A549 (cell line): ENCODE measurements at places on chromosomes 11 and 22.
A peak's percentile ranks its signal among the peaks of the same experiment; 100 is the strongest.

DNA sequence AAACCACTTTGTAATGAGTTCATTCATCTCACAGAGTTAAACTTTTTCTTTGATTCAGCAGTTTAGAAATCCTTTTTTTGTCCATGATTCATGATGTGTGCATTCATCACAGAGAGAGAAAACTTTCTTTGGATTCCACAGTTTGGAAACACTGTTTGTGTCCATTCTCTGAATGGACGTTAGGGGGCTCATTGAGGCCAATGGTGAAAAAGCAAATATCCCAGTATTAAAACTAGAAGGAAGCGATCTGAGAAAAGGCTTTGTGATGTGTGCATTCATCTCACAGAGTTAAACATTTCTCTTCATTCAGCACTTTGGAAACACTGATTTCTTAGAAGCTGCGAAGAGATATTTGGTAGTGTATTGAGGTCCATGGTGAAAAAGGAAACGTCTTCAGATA lies 155.6 kb upstream of the TRIM48 start:
- DNase-seq, result no peak

DNA sequence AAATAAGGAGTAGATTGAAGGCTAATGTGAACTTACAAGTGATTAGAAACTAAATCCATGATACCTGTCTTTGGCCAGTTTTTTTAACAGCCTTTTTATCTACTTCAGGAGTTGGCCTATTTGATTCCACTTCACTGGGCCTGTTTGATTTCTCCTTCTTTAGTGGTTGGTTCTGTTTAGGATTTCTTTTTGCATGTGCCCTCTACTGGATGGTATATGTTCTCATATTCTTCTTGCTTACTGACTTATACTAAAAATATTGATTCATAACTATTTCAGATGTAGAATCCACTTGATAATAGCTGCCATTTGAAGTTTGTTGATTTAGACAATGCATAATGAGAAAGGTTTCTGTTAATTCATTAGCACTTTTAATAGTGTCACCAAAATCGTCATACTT lies 53.9 kb downstream of the USP47 start:
- no peak for DNase-seq

DNA sequence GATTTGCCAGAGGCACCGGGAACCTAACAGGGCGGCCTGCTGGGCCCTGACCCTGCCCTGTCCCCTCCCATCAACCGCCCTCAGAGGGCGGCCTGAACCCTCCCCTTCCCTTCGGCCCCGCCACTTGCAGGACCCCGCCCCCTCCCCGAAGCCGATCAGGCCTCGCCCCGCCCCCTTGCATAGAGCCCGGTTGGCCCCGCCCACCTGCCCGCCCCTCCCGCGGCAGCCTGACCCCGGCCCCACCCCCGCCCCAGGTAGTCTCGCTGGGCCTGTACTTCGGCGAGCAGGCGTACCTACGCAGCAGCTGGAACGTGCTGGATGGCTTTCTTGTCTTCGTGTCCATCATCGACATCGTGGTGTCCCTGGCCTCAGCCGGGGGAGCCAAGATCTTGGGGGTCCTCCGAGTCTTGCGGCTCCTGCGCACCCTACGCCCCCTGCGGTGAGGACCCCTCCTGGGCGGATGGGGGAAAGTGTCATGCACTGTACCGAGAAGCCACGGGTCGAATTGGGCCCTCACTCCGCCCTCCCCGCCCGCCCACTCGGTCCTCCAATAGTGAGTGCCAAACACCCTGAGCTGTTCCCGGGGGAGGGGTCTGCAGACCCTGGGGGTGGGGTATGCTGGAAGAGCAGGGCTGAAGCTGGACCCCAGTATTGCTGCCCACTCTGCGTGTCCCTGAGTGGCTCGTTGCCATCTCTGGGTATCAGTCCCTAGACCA lies 94.1 kb downstream of the CACNA1I start:
- no peak for DNase-seq

DNA sequence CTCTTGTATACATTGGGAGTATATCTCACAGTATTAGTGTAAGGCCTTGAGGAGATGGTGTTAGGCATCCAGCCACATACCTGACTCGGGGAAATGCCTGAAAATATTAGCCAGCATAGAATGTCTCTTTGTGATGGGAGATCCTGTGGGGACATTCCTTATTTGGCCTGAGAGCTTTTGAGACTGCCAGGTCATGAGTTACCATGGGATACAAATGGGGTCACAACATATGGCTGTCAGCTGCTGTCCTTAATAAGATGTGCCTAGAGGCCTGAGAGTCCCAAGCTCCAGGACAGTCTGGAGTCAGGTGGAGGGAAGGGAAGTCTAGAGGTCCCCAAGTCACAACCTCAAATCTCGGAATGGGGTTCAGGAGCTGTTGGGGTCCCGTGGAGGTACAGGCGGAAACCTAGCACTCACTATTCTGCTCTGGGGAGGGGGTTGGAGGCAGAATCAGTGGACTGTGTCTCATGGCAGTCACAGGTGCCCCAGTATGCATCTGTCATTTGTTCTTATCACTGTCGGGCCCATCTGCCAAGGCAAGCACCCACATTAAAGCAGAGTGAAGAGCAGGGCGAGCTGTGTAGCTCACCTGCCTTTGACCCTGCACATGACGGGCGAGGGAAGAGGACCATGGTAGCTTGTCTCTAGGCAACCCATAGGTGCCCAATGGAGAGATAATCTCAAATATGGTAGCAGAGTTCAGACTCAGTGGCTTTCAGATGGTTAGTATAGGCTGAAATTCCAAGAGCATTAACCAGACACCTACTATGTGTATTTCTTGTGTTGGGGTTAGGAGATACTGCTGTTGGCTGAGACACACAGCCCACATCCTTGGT lies 29.9 kb downstream of the KCNQ1OT1 start:
- DNase-seq, result no peak

DNA sequence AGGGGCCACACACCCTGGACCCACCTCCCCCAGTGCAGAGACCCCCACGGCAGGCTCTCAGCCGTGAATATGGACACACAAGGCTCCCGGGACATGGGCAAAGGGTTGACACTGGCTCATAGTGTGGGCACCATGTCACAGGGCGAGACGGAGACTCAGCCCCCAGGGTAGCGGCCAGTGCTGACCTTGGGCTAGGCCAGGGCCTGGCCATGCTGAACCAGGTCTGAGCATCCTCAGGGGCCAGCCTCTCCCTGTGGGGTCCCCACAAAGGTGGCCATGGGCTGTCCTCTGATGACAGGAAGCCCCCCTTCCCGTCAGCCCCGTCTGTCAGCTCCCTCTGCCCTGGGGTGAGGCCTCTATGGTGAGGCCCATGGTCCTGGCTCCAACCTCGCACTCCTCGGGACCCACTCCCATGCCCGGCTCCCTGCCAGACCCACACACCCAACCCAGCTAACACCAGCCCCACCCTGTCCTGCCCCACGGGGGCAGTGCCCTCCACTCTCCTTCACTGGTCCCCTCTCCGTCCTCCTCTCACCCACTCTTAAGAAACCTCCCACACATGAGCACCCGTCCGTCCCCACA lies 19.0 kb upstream of the PRODH start:
- DNase-seq, result no peak

DNA sequence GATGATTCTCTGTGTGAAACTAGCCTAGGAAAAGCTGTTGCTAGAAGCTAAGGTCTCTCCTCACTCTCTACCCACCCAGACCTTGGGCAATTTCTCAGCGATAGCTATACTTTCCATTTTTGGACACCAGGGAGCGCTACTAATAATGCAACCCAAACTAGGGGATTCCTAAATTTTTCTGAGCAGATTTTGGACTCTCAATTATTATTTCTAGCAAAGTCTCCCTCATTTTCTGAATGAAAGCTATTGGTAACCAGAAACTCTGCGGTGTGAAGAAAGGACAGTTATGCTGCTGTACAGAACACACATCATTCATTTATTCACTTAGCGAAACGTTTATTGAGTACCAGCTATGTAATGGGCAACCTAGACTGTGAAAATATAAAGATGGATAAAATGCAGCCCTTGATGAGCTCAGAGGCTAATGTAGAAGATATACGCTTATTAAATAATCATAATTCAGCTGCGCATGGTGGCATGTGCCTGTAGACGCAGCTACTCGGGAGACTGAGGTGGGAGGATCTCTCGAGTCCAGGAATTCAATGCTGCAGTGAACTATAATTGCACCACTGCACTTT lies 6.1 kb upstream of the STIM1 start:
- DNase-seq, result peak; percentile 51

GRCh38 chr11:16052750-16053149 lies 303.6 kb downstream of the SOX6 start:
- no peak for DNase-seq

DNA sequence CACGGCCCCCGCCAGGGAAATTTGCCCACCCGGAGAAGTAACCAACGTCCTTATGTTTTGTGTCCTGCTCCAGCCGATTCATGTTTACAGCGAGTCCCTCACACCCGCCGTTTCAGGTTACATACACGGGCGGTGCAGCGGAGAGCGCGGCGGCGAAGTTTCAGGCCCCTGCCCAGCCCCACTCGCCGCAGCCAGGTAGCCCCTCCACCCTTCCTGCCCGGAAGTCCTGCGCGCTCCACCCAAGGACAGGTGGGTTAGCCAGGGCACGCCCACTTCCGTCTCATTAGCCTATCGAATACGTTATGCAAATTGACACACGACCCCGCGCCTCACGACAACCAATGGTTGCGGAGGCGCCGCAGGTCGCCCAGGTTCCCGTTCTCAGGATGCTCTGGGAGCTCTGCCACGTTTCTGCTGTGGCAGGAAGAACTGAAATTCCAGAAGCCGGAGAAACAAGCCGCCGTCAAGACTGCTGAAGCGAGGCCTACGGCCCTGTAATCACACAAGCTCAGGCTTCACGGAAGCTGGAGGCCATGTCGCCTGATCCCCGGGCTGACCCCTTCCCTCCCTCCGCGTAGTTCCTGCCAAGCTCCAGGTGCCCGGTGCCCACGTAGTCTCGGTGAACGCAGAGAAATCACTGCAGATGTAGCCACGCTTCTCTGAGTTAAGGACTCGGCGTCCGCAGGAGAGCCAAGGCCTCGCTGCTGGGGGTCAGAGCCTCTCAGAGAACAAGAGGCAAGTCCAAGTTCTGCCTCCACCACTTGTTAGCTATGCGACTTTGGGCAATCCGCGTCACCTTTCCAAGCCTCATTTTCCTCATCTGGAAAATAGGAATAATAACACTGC lies 22.4 kb upstream of the MYH9 start:
- DNase-seq, result no peak

DNA sequence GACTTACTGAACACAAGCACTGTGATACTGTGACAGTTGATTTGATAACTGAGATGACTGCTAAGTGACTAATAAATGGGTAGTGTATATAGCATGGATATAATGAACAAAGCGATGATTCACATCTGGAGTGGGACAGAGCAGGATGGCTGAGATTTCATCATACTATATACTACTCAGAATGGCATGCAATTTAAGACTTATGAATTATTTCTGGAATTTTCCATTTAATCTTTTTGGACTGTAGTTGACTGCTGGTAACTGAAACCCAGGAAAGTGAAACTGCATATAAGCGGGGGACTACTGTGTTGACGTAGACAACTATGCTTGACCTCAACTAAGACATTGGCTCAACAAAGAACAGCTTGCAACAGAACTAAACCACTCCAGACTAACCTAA lies 20.0 kb upstream of the NUCB2 start:
- DNase-seq, result peak; percentile 58

DNA sequence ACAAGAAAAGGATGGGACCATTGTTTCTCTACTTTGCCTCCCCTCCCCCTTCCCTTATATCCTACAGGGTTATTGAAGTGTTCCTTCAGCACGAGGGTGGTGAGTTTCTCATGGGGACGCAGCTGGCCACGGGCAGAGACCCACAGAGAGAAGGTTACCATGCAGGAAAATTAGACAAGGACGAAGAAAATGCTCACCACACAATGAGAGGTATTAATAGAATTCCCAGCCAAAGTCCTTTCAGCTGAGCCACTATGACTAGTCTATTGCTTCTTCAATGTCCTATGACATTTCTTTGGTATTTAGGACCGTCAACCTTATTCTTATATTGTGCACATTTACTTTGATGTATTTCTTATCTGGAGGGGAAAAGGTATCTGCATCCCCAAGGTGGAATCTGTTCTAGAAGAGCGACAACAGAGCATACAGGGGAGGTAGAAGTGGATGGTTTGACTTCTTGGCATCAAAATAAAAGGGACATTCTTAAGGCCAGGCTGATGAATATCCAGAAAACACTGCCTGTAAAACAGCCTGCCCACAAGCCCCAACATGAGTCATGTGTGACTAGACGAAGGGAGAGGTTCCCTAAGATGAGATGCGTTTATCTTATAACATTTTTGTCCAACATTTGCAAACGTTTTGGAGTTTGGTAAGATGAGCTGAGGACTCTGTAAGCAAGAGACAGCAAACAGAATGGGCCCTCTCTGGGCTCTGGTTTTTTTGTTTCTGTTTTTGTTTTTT lies 209.8 kb upstream of the NARS2 start:
- no peak for DNase-seq

DNA sequence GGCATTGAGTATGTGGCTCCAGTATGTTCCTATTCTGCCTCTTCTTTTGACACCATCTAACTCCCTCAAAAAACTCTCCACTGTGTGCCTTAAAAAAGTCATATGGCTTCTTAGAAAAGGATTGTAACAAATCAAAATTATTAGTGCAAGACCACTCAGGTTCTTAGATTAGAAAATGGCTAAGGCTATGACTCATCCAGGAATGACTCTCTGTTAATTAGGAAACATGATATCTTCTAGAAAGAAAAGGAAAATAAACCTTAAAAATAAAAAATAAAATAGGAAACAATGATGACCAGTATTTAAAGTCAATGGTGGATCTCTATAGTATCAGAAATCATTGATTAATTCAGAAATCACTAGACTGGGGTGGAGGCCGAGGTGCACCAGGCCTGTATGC lies 21.7 kb downstream of the SLC25A17 start:
- no peak for DNase-seq

- no peak for DNase-seq
These were observed 34.9 kb downstream of the PRDM11 start for GRCh38 chr11:45181193-45181888.

GRCh38 chr22:46761539-46762237 lies 762 bp upstream of the TBC1D22A start:
- DNase-seq, result no peak

DNA sequence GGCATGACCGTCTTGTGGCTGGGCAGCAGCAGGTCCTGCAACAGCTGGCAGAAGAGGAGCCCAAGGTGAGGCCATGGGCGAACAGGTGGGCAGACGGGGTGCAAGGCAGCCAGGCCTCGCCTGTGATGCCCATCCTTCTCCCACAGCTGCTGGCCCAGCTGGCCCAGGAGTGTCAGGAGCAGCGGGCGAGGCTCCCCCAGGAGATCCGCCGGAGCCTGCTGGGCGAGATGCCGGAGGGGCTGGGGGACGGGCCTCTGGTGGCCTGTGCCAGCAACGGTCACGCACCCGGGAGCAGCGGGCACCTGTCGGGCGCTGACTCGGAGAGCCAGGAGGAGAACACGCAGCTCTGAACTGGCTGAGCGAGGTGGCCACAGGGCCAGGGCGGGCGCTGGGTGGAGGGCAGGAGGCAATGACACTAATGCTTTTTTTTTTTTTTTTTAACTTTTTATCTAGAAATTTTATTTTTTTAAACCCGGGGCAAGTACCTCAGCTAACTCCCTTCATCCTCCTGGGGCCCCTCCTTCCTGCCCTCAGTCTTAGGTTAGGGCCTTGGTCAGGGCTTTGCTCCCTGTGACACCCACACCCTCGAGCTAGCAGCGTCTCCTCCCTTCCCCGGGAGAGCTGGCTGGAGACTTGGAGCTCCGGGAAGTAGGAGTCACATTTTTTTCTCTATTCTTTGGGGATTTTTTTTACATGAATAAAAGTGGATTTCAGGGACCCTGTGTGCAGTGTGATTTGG lies 16.0 kb downstream of the PLCB3 start:
- no peak for DNase-seq

- DNase-seq, result no peak
These were observed 1.4 kb downstream of the PCF11 start for GRCh38 chr11:83158357-83158786.
